ENCODE measurements at places on chromosomes 11 and 22.

DNA sequence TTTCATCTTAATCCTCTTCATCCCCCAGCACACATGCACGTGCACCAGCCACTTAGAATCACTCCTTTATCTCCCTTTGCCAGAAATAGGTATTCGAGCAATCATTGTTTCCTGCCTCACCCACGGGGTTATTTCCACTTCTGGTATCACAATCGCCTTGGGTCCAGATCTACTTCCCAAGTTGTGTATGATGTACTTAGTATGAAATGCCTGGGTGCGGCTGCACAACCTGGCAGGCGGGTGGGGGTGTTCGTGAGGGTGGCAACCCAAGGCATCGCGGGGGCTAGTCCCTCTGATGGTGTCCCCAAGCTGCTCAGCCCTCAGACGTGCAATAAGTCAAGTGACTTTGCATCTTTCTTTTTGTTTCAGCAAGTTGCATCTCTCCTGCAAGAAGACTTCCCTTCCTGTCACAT lies 475.6 kb downstream of the MIAT start:
- DNase-seq: no peak

- DNase-seq: no peak
Measured at GRCh38 chr11:25441421-25441820, 890.5 kb upstream of the ANO3 start.

GRCh38 chr11:122205036-122205435 lies 89.0 kb upstream of the BLID start:
- no peak for DNase-seq

- no peak for DNase-seq
Measured at GRCh38 chr11:73236854-73237253, 18.8 kb downstream of the P2RY2 start.

GRCh38 chr11:28961726-28962125 lies 853.5 kb downstream of the METTL15 start:
- DNase-seq: no peak

DNA sequence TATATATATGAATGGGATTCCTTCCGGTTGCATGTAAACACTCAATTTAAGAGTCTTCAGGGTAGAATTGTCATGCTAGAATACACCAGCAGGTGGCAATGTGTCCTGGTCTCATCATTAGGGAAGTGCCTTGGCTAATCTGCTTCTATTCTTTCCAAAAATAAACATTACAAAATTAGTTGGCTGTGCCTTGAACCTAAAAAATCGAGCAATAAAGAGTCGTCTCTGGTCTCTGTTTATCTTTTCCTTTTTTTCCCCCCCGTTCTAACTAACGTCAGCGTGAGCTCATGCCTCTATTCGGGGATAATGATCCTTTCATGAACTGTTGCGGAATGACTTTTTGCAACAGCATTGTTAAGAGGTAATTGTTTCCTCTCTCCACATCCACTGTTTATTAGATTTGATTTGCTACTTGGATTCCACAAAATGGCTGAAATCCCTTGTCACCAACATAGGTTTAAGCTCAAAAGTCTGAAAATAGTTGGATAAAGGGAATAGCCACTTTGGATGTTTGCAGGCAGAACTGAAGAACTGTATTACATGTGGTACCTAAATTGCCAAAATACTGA lies 1.2 kb upstream of the ARHGEF12 start:
- no peak for DNase-seq

DNA sequence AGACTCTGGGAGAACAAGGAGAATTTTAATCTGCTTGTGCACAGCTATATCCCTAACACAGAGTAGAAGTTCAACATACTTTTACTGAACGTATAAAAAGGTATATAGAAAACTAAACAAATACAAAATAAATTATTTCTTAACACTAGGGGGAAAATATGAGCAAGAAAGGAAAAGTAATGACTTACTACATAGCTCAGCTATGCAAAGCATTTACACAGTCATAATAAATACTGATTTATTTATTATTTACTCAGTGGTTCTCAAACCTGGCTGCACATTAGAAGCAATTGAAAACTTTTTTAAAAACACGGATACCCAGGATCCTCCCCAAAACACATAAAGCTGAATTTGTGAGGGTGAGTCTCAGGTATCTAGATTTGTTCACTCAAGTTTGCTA lies 182.5 kb downstream of the TTC28 start:
- DNase-seq: no peak

DNA sequence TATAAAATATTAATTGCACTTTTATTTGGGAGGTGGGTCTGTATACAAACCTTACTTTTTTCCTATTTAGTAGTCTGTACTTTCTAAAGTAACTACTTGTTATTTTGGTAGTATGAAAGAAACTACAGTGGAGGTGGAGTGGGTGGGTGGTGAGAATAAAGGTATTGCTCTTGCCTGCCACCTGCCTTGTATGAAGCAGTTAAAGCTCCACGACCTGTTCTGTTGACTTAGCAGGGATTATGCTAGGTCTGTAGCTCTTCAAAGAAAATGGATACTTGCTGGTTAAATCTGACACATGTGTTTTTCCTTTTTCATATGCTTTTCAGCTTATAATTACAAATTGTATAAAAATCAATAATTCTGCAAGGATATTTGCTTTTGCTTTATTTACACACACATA lies 111.9 kb downstream of the EHF start:
- DNase-seq: no peak

- no peak for DNase-seq
Measured at GRCh38 chr11:69244266-69244665, 49.7 kb upstream of the MYEOV start.

GRCh38 chr11:75082601-75083216 lies 14.0 kb downstream of the OR2AT4 start:
- no peak for DNase-seq

Measured in HS-5 (cell line).